ENCODE measurements at places on chromosomes 2 and 18.
A peak's percentile ranks its signal among the peaks of the same experiment; 100 is the strongest.

DNA sequence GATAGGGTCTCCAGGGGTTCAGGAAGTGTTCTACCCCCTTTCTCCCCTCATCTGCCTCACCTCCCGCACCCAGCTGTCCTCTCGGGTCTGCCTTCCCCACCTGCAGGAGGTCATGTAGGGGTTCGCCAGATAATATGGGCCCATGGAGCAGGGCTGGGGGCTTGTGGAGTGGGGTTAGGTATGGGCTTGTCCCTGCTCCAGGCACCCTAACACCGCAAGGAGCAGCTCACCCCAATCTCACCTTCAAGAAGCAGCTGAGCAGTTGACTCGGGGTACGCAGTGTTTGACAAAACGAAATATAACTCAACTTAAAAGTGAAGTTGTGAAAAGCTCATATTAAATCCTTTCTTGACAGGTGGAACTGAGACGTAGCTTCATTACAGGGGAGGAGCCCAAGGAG lies 99.6 kb downstream of the CTIF start:
- DNase-seq = no peak

GRCh38 chr2:147026664-147027295 lies 818.0 kb upstream of the ACVR2A start:
- no peak for DNase-seq

- DNase-seq = no peak
Measured at GRCh38 chr2:19536136-19536535, 177.7 kb upstream of the OSR1 start.

- DNase-seq = no peak
Measured at GRCh38 chr2:58991357-58991756, 750.2 kb upstream of the FANCL start.

DNA sequence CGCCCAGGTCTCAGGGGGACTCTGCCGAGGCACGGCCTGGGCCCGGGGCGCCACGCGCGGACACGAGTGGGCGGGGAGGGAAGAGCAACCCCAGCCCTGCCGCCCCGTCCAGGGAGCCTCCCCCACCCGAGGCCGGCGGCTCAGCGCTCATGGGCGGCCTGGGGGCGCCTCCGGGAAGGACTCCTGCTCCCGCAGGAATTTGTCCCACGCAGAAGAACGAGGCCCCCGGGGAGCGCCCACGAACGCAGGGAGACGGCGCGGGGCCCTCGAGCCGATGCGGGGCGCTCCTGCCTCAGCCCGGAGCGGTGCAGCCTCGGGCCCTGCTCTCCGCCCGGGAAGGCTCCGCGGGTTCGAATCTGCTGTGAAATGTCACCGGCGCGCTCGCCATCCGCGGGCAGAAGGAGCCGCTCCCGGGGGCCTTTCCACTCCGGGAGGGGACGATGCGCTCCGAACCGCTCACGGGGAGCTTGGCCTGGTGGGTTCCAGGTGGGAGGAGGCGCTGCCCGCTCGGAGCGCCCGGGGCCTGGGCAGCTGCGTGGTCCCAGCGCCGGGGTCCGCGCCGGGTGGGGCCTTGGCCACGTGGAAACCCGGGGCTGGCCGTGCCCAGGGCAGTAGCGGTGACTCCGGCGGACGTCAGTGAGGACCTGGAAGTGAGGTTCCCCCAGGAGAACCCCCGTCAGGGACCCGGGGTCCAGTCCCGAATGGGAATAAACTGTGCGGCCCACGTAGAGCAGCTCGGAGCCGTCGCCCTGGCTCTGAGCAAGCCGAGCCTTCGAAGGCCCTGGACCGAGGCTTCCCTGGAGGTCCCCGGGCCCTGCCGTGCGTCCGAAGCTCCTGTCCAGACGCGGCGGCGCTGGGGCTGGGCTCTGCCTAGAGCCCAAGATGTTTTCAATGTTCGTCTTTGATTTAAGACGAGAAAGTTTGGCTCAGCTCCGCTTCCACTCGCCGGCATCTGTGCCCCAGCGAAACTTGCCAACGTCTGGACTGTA lies 41.4 kb upstream of the CTDP1 start:
- DNase-seq = no peak

- DNase-seq = no peak
Measured at GRCh38 chr2:174074831-174075230, 109.7 kb upstream of the SP3 start.

GRCh38 chr2:196372276-196372809 lies 201.0 kb upstream of the STK17B start:
- DNase-seq = no peak

DNA sequence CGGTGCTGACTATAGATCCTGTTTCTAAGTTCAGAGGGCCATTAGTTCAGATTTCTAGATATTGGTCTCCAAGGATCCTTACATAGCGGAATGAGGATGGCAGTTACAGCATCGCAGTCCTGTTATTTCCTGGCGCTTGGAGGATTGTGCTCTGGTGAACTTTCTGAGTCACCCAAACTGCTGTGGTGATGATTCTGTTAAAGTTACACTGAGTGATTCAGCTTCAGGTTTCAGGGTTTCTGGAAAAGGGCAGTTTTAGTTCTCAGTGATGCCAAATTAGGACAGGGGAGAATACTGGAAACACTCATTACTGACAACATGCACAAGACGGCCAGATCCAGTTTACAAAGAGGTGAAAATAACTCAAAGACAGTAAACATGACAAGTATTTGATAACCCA lies 52.1 kb upstream of the ANKRD62 start:
- no peak for DNase-seq

DNA sequence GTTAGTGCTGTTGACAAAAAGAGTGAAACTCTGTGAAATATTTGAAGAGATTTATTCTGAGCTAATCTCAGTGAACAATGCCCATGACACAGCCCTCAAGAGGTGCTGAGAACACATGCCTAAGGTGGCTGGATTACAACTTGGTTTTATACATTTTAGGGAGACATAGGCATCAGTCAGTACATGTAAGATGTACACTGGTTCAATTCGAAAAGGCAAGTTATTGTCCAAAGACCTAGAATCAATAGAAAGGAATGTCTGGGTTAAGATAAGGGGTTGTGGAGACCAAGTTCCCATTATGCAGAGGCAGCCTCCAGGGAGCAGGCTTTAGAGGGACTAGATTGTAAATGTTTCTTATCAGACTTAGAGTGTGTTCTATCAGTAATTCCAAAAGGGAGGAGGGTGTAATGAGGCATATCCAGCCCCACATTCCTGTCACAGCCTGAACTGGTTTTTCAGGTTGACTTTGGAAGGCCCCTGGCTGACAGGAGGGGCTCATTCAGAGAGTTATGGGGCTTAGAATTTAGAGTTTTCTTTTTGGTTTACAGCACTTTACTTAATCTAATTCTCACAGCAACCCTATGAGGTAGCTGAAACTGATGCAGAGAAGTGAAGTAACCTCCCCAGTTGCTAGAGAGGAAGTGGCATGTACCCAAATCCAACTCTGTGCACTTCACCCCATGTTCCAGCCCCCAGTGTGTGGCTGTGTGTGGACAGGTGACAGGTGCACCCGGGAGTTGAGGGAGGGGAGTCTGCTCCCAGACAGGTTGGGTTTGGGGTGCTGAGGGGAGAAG lies 28.3 kb upstream of the ASAP2 start:
- DNase-seq = no peak

GRCh38 chr2:132774189-132774588 lies 104.2 kb upstream of the LYPD1 start:
- no peak for DNase-seq

- DNase-seq = no peak
Measured at GRCh38 chr2:133867166-133867565, 298.9 kb upstream of the NCKAP5 start.

- DNase-seq = no peak
Measured at GRCh38 chr2:111123751-111124150, 3.0 kb downstream of the BCL2L11 start.

DNA sequence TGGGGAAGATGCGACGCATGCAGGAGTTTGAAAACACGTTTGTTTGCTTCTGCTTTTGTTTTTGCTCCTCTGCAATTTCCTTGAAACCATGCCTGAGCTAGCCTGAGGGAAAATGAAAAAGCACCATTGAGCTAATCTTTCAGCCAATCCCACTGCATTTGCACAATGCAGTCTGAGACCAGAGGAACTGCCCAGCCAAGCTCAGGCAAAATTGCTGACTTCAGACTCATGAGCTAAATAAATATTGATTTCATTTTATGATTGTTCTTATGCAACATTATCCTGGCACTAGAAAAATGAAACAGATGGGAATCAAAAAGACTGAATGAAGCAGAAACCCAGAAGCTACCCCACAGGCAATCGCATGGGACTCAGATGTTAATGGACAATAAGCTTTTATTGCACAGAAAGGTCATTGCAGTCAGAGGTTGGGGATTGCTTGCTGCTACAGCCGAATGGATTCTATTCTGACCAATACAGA lies 37.0 kb downstream of the TPRKB start:
- no peak for DNase-seq

DNA sequence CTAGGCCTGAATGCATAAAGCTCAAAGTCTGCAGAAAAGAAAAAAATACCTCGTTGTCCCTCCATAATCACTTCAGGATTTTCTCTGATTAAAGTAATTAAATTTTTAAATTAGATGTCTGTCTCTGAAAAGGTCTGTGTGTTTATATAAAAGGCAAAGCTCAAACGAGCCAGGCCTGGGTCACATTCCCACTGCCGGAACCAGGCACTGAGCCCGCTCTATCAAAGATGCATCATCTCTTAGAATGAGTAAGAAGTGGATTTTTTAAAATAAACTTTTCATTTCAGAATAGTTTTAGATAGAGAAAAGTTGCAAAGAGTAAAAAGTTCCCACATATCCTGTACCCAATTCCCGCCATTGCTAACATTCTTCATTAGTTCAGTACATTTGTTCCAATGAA lies 202.1 kb upstream of the KYNU start:
- no peak for DNase-seq

GRCh38 chr18:40911582-40912254 lies 1043.3 kb upstream of the PIK3C3 start:
- DNase-seq = no peak

GRCh38 chr18:36088256-36088655 lies 20.9 kb upstream of the RPRD1A start:
- DNase-seq = no peak

- DNase-seq = no peak
Measured at GRCh38 chr18:46903406-46903805, 13.9 kb downstream of the PIAS2 start.

DNA sequence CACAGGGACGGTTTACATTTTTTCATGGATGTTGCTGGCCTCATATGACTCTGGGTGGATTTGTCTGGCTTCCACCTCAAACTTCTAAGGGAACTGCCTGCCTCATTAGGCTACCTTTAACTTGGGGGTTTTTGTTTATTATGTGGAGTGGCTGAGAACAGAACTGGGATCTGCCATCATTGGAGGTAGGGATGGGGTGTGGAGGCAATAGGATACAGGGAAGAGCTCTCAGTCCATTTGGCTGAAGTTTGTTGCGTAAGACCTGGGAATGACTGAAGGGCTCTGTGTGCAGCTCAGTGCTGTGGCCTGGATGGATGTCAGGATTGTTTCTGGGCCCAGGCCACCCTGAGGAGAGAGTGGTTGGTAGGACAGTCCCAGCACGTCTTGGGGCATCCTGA lies 31.2 kb downstream of the ASB1 start:
- no peak for DNase-seq

DNA sequence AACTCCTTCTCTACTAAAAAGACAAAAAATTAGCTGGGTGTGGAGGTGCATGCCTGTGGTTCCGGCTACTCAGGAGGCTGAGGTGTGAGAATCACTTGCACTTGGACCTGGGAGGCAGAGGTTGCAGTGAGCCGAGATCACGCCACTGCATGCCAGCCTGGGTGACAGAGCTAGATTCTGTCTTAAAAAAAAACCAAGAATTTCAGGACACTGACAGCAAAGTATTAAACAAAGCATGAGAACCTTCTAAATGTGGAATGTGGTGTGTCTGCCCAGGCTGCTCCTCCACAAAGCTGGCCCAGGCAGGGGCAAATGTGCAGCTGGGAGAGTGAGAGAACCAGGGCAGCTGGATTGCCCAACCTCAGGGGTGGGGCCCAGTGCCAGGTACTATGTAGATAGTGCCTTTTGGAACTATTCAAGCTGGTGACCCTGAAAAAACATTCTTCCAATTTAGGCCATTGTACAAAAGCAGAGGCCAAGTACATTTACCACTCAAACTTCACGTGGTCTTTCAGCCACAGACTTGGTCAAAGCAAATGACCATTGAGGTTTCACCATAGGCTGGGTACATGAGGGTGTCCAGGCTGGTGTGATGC lies 6.7 kb upstream of the UGT1A5 start:
- DNase-seq = no peak

GRCh38 chr18:8426401-8426800 lies 182.8 kb upstream of the RAB12 start:
- DNase-seq = no peak

DNA sequence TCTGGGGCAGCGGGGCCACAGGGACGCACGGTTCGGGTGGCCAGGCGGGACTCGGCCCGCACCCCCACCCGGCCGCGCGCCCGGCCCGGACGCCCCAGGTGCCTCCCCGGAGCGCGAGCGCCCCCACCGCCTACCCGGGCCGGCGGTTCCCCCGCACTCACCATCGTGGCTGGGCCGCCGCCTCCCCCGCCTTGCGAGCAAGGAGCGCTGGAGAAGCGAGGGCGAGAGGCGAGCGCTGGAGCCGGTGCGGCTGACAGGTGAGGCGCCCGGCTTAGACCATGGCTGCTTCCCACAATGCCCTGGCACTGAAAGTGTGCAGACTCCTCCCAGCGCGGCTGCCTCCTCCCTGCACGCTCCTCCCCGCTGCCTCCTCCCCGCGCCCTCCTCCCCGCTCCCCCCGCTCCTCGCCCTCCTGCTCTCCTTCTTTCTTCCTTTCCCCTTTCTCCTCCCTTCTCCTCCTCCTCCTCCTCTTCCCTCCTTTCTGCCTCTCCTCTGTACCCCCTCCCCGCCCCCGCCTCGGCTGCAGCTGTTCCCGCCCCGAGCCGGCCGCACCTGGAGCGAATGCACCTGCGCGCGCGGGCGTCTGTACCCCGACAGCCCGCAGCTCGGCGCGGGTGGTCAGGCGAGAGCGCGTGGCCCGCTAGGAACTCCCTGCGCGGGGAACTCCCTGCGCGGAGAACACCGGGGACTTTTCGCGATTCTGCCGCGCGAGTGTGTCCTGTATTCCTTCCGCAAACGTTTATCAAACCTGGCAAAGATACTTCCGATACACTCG lies at the start of gene AP1S3:
AP1S3 (minus strand) TSS at position 296 of the 775 bp plus-strand sequence; CDS start at position 164, 132 bp downstream.
- peak; percentile 85 for DNase-seq

DNA sequence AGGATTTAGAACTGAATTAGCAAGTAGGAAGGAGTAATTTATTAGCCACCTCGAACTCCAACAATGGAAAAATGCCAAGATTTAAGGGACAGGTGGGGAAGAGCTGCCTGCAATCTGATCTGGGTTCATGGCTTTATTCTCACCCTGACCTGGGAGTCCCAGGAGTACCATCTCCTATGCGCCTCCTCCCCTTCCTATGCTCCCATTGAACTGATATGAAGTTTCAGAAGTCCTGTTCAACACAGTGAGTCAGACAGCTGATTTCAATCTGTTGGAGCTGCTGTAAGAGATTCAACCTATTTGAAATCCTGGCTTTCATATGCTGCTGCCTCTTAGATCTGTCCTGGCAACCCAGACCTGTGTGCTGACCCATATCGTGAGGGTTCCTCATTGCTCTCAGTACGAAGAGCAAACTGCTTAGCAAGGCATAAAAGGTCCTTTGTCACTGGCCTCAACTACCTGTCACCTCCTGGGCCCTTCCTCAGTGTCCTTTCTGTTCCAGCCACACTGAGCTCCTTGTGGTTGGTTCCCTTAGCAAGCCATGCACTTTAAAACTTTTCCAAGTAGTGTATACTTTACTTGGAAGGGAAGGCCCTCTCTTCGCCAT lies 15.9 kb upstream of the CD28 start:
- no peak for DNase-seq

All from memory B cell (primary cell).